NCI-H510A treated with DMSO at 0.1 percent for 48 hours (cell line): ENCODE measurements at places on chromosomes 5 and 9.

DNA sequence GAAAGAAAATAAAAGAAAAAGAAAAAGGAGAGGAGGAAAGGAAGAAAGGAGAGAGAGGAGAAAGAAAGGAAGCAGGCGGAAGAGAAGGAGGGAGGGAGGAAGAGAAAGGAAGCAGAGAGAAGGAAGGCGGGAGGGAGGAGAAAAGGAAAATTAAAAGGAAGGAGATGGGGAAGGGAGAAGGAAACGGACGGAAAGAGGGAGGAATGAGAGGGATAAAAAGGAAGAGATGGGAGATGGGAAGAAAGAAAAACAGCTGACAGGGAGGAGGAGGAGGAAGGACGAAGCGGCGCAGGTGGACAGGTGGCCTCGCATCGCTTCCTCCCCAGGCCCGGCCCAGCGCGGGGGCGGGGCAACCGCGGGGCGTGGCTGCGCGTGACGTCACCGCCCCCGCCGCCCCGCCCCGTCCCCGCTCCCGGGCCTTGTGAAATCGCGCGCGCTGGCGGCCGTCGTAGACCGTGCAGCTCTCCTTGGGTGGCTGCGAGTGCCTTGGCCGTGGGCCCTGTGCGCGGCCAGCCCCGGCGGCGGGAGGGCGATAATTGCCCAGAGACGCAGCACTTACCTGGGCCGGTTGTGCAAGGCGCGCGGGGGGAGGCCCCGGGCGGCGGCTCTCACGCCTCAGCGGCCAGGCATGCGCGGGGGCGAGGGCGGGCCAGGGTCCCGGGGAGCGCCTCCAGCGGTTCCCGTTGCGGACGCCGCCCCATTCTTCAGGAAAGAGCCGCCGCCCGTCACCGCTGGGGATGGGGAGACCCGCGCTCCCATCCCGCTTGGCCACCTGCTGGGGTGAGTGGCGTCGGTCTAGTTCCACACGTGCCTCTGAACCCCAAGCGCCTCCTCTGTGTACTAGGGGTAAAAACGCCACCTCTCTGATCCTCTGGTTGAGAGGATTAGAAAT is 49.6 kb upstream of the FOXE1 start:
- peak; percentile 73 for DNase-seq

DNA sequence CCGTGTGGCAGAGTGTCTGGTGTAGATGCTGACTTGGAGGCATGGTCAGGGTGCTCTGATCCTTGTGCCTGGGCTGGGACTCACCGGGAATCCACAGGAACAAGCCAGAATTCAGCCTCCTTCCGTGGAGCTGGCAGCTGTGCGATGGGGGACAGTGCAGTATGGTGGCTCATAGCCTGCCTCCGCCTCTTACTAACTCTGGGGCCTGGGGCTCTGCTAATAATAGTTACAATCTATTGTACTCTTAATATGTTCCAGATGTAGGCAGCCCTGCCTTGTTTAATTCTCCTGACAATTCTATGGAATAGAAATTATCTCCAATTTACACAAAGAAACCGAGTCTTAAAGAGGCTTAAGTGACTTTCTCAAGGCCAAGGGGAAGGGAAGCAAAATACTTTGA is 77.6 kb downstream of the PCDH1 start:
- no peak for DNase-seq

DNA sequence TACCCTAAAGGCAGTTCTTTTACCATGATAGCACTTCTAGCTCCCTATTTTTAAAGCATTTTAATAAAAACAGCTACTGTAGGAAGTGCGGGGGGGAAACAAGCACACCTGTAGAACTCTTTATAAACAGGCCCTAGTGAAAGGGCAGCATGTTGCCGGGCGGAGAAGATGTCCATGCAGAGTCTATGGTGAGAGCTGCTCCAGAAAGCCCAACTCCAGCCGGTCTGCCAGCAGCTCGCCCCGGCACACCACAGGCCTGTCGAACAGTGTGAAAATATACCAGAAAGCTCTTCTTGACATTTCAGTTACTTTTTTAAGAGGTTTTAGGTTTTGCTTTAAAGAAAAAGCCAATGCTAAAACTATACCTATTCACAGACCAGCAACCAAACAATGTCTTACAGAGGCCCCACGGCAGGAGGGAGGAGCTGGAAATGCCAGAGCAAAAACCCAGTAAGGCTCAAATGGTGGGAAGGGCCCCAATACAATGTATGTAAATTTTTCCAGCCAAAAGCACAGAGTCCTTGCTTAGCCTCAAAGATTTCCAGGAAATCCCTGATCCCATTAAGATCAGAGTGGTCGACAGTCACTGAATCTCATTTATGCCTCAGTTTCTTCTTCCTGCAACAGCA is 121.2 kb downstream of the SAXO1 start:
- no peak for DNase-seq

DNA sequence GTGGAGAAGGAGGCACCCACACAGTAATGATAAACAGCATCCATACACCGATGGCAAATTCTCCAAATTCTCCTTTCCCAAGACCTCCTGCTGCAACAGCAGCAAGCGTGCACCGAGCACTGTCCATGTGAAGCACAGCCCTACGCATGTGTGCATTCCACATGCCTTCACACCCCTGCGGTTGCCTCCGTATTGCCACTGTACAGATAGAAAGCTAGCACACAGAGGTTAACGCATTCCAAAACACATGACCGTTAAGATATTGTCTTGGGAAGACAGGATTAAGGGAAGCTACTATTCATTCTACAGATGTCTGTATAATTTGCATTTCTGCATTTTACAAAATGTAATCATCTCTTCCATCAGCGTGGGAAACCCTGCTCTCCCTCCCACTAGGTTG is 6.6 kb downstream of the FLT4 start:
- no peak for DNase-seq

DNA sequence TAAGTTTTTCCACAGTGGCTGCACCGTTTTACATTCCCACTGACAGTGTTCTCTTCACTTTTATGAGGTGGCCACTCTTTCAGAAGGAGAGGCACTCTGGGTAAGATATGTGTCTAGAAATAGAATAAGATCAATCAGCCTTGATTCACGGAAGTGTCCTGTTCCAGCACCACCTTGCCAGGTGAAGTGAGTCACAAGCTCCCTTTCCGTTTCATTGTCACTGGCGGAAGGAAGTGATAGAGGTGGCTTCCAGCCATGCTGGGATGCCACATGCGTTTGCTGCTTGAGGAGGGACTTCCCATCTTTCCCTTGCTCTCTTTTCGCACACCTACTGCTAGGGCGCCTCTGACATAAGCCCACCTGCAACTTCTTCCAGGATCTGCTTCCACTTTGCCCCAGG is 217.1 kb downstream of the PIK3R1 start:
- no peak for DNase-seq

DNA sequence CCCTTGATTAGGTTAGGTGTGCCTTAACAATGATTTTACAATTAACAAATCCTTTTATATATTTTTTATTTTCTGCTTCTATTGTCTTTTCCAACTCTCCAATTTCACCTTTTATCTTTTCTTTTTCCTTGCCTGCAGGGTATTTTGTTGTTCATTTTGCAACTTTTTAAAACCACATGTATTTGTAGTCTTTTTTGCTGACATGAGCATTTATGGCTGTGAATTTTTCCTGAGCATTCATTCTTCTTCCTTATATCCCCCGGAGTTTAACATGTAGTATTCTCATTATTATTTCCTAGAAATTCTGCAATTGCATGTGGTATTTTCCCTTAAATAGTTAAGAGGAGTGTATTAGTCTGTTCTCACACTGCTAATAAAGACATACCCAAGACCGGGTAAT is 41.6 kb downstream of the FAM81B start:
- DNase-seq, result no peak

- DNase-seq, result no peak
Measured at GRCh38 chr5:94788527-94788926, 170.1 kb downstream of the SLF1 start.

- DNase-seq, result no peak
Measured at GRCh38 chr5:61817472-61818326, 485.6 kb downstream of the ZSWIM6 start.

DNA sequence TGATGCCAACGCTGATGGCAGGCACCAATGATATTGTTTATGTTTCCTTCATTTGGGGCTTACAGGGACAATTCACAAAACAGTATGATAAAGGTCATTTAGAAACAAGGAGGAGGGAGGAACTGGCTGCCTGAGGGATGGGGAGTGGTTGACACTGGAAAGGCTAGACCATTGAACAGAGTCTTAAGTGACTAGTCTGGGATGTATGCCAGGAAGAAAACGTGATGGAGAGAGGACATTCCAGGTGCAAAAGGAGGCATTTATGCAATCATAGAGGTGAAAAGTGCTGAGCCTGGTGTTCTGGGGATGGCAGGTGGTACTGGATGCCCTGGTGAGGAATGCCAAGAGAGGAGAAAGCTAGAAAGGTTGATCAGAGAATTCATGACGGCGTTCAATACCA is 153.4 kb downstream of the ZNF462 start:
- no peak for DNase-seq

DNA sequence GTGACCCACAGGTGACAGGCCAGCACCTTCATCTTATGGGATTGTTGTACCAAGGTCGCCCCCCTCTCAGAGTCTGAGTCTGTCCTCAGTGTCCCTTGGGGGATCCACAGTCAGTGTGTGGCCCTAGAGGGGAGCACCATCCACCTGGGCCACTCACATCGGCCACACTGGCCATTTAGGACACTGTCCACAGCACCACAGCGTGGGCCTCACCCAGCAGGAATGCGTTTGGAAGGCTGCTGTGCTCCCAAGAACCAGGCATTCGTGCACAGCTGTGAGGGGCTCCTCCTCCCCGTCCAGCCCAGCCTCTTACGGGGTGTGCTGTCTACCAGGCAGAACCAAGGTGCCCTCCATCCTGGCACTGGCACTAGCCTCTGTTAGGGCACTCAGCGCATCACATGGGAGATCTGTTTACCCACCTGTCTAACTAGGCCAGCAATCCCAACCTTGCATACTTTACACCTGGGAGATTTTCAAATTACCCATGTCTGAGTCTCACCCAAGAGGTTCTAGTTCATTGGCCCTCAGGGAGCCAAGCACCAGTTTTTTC is 24.5 kb upstream of the UBE2QL1 start:
- peak; percentile 97 for DNase-seq

- no peak for DNase-seq
Measured at GRCh38 chr5:136295914-136296313, 69.4 kb downstream of the TRPC7 start.

- DNase-seq, result no peak
Measured at GRCh38 chr9:70259512-70259802, 679 bp downstream of the SMC5 start.

- no peak for DNase-seq
Measured at GRCh38 chr5:13662626-13663025, 281.9 kb downstream of the DNAH5 start.

DNA sequence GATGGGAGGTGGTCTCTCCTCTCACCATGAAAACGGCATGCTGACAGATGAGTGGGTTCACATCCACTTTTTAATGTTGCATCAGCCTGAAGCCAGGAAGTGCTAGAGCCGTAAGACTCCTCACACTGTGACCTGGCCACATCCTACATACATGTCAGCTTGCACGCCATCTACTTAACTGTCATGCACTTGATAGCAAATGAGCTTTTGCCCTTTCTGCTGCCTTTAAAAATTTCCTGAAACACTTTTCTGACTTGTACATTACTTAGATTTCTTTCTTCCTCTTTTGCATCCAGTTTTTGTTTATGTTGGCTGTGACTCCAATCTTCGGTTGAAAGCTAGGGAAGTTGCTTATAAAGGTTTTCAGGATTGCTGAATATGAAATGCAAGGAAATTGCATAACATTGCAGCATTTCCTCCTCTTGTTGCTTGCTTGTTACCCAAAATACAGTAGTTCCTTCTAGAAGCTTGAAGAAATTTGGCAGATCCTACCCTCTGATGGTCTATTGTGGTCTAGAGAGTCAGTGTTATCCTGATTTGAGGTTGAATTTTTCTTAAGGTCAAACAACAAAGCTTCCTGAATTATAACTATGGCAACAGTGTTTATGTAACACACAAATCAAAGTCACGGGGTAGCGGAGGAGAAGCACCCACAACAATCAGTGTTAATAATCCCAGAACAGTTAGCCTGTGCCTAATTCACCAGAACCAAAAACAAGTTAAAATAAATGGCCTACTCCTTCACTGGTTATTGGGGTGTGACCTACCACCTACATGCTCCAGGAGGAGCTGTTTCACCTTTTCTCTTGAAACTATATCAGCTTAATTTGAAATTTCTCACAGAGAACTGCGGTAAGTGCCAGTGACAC is 232.5 kb downstream of the ARHGAP26 start:
- DNase-seq, result peak; percentile 35

DNA sequence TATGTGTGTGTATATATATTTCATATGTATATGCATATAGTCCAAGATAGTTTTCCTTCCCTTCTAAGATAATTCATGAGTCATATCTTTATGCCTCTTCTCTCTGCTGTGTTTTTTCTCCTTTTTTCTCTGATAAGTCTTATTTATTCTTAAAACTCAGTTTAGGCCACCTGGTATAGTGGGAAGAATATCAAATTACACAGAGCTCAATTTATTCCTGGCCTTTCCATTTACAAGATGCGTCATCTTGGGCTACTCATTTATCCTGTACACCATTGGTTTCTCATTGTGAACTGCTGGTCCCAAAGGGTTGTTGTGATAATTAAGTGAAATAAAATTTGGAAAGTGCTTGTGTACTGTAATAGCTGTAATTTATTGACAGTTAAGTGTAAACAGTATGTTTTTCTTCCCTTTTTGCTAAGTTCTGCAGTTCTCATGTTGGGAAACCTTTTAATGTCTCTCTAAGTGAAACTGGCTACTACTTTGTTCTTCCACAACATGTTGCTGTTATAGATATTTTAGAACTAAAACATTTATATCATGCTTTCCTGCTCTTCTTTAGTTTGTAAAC is 19.4 kb downstream of the CCDC171 start:
- DNase-seq, result no peak

- DNase-seq, result no peak
Measured at GRCh38 chr5:61801174-61801573, 469.1 kb downstream of the ZSWIM6 start.

DNA sequence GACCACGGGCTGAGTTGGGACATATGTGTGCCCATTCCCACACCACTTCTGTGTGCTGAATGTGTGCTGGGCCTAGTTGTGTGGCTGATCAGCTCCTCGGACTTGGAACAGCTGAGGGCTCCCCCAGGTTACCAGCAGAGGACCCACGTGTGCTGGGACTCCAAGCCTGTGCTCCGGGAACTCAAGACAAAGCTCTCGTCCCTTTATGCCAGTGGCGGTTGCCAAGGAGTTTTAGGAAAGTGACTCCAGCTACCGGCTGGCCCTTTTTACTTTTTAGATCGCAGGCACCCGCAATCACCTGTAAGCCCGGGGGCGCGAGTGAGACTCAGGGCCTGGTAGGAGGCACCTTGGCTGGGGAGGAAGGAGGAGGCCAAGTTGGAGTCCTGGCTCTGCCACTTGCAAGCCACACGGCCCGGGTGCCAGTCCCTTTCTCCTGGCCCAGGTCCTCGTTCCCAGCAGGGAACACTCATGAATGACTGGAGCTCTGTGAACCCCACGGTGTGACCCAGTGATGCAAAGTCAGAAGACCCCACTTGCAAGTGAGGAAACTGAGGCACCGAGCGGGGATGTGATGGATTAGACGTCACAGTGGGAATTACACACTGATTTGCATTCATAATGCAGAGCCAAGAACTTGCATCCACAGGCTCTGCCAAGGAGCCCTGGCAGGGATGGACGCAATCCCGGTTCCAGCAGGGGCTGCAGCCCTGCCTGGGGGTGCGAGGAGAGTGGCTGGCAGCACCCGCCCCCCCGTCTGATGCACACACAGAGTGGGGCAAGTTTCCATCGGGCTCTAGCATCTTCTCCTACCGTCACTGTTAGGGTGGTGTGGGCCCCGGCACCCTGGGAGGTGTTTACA is 26.9 kb downstream of the CRB2 start:
- no peak for DNase-seq

GRCh38 chr5:139658501-139658927 is 10.4 kb downstream of the CXXC5 start:
- no peak for DNase-seq
